Fibroblast of villous mesenchyme (primary cell): ENCODE measurements at places on chromosomes 2 and 18.

- DNase-seq = no peak
These were observed 9.6 kb downstream of the SNTG2 start for GRCh38 chr2:960061-960736.

DNA sequence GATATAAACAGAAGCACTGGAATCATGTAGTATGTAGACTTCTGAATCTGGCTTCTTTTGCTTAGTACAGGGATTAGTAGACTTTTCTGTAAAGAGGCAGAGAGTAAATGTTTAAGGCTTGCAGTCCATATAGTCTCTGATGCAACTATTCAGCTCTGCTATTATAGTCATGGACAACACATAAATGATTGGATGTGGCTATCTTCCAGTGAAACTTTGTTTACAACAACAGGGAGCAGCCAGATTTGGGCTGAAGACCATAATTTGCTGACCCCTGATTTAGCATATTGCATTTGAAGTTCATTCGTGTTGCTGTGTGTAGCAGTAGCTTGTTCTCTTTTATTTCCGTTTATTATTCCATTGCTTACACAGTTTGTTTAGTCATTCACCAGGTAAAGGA, 55.0 kb downstream of the GPD2 start:
- no peak for DNase-seq

GRCh38 chr2:208049006-208049405, 23.7 kb upstream of the PLEKHM3 start:
- DNase-seq = no peak

- no peak for DNase-seq
These were observed 9.5 kb downstream of the ARL4C start for GRCh38 chr2:234487356-234487755.

DNA sequence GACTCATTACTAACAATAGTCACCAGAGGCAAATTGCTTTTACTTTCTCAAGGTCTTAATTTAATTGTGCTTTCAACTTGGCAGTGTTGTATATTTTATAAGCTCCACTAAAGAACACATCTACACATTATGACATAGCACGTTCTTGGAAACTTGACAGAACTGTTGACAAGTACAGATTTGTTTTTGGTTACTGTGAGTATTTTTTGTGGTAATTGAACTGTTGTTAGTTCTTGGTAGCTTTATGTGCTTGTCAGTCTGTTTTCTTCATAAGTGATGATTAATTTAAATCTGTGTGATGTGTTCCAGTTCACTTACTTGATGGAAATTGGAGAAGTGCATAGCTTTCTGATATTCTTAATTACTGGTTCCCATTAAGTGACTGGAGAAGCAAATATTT, 63.9 kb downstream of the COMMD1 start:
- no peak for DNase-seq

DNA sequence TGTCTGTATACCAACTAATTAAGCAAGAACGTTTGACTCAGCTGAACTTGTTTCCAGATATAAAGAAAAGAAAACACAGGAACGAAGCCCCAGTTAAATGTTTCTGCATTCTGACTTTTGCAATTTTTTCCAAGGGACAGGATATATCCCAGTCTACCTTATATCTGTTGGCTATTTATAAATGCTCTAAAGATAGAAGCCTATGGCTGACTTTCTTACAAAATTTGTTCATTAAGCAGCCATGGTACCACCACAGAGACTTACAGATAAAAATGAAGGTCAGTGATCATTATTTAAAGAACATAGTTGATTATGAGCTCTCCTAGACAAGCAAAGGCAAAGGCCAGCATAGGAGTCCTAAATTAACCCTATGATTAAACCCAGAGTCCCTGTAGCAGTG, 462.7 kb upstream of the SPHKAP start:
- DNase-seq = no peak

DNA sequence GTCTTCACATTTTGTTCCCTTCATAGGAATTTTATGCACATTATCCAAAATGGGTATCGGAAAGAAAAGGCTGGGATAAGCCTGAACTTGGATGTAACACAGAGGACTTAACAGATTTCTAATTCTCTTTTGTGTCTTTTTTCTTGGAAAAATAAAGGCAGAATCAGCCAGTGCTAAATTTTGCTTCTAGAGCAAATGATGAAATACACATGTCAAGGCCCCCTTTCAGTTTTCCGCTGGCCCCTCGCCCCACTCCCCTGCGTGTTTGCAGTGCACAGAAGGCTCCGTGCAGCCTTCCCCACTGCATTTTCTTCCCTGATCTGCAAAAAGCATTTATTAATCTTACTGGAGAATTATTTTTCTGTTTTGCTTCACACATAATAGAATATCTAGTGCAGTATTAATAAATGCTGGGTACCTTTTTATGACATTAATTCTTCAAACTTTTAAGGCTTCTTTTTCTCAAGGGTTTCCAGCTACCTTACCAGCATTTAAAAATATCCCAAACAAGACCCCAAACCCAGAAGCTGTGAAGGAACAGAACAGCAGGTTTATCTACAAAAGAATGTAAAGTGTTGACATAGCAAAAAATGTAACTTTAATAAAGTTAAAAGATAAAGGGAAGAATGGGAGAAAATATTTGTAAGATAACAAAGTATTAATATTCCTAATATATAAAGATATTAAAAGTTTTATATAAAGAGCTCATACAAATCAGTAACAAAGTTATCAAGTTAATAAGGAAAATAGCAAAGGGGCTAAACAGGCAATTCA, 81.3 kb upstream of the SPTBN1 start:
- DNase-seq = no peak

DNA sequence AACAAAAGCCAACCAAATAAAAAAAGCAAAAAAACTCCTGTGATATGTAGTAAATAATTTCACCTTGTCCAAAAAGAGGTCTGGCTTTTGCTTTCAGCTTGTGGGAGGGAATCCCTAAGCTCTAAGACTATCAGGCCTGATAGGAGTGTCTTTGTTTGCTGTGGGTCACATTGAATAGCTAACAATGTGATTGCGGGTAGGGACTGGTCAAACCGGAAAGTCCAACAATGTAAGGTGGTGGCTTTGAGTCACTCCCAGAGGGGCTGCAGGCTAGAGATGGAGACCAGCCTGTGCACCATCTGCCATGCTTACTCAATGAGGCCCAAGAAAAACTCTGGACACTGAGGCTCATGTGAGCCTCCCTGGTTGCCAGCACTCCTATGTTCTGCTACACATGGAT, 192.9 kb downstream of the TFCP2L1 start:
- DNase-seq = no peak

DNA sequence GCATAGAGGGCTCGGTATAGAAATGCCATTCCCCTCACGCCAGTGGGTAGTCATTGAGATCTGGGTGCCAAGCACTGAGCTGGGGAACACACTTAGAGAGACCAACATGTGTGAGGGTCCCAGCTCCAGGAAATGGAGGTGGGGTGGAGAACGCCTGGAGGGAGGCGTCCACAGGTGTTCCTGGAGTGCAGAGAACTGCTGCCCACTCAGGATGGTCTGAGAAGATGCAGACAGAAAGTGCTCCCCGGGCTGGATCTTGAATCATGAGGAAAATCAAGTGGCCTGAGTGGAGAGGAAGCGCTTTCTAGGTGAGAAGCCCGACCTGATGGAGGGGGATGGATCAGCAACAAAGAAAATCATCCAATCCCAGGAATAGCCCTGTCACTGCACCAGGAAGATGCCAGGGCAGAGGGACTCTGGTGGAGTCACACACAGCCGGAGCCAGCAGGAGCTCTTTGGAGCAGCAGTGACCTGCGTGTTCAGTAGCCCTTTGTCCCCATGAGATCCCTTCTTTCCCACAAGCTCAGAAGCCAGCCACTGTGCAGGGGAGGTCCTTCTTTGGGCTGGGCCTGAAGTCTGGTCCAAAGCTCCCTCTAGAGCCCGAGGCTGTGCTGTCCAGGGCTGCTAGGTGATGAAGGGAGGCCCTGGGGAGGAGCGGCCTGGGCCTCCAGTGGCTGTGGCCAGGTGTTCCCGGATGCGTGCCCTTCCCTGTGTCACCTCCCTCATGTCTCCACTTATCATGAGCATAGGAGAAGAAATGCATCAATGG, 112.3 kb downstream of the RNF144A start:
- no peak for DNase-seq

- DNase-seq = no peak
These were observed 139.2 kb downstream of the GLI2 start for GRCh38 chr2:120874888-120875275.

GRCh38 chr2:194769030-194769429, 888.0 kb upstream of the SLC39A10 start:
- no peak for DNase-seq

GRCh38 chr2:238032755-238033337, 28.0 kb upstream of the SCLY start:
- peak; percentile 4 for DNase-seq

GRCh38 chr2:128978212-128978611, 659.5 kb upstream of the HS6ST1 start:
- DNase-seq = no peak

DNA sequence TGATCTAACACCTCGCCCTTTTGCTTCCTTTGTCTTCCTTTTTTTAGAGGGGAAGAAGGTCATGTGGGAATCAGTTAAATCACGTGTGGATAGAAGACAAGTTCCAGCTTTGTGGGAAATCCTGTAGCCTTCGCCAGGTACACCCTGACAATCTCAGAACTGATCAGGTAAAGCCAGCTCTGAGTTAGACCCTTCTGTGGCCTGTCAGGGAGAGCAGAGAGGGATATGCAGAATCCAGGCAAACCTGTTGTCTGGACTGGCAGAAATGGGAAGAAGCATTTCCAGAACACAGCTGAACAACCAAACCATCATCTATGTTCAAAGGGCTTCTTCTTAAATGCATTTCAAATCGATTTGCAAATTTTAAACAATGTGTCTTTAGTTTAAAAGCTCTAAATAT, 247.4 kb upstream of the FN1 start:
- DNase-seq = no peak

GRCh38 chr2:239688122-239688681, 287.4 kb upstream of the HDAC4 start:
- DNase-seq = peak; percentile 7

- DNase-seq = no peak
These were observed 11.5 kb upstream of the RNU2-63P start for GRCh38 chr2:88027697-88028389.

DNA sequence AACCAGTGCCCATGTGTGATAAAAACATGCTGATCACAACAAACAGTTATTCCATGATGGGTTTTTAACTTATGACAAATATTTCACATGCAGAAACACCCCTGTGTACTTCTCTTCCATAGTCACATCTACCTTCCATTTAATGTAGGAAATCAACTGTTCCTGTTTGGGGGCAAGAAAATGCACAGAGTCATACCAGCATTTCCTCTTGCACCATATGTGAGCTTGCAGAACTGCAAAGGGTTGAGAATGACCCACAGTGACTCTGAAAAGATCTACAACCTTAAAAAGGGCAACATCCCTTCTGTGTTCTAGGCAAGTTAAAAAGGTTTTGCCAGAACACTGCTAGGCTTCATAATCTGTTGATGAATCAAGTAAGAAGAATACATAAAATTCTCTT, 9.9 kb downstream of the BMP10 start:
- no peak for DNase-seq

GRCh38 chr2:119260646-119261492, 37.2 kb downstream of the STEAP3 start:
- no peak for DNase-seq

GRCh38 chr2:107607054-107607453, 219.6 kb upstream of the RGPD4 start:
- no peak for DNase-seq

DNA sequence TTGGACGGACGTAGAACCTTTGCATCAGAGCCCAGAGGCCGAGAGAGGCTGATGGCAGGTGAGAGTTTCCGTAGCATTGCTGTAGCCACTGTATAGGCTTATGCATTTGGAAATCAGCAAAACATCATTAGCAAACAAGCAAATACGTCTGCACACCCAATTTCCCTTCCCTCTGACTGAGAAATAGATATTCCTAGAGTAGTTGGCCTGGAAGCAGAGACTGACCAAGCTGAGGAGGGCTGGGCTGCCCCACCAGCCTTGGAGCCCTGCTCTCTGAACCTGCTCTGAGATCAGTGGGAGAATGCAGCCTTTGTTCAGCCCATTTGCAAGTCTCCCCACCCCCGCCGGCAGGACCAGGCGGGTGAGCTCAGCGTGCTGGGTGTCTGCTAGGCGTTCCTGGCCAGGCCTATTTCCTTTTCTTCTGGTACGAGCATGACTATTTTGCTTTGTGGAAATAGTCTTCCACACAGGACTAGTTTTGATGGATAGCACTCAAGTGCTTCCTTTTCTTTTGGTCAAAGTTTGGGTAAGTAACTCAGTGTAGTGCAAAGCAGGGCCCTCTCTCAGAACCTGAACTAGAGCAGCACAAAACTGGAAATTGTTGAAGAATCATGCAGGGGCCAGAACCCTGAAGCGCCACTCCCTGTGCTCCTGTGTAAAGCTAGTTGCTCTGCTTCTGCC, 21.9 kb upstream of the RNF149 start:
- DNase-seq = no peak

GRCh38 chr2:6986301-6986911, 69.2 kb downstream of the RNF144A start:
- peak; percentile 30 for DNase-seq

DNA sequence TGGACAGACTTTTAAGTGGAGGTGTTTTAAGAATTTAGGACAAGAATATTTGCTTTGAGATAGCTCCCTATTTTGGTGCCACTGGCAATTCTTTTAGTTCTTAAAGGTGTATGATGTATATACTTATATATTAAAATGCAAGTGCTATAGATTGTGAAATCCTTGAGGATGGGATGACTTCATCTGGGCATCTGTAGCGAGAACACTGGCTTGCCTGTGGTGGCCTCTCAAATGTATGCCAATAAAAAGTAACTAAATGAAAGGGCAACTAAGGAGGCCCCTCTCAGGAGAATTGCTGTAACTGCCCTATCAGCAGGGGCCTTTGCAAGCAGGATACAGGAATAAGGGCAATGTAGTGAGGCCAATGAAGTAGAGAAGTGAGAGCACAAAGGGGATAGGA, 2.6 kb upstream of the THUMPD2 start:
- DNase-seq = peak; percentile 31

DNA sequence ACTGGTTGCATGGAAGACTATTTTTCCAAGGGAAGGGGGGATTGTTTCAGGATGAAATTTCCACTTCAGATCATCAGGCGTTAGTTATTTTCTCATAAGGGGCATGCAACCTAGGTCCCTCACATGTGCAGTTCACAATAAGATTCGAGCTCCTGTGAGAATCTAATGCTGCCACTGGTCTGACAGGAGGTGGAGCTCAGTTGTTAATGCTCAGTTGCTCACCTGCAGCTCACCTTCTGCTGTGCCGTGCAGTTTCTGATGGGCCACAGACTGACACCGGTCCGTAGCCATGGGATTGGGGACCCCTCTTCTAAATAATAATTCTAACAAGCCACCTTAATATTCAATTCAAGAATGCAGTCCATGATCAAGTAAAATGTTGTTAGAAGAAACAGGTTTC, 34.9 kb downstream of the PLCL1 start:
- no peak for DNase-seq

DNA sequence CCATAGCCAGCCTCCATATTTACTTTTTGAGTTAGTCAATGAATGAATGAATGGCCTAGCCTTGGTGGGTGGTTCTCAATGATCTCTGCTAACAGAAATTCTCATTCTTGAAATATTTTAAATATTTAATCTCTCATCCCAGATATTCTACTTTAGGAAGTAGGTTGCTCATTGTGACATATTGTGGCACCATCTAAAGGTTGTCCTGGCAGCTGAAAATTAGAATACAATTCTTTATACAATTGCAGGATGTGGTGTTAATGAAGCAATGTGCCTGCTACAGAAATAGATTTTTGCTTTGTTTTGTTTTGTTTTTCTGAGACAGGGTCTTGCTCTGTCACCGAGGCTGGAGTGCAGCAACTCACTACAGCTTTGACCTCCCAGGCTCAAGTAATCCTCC, 35.8 kb downstream of the SCG2 start:
- DNase-seq = no peak
